ENCODE measurements at places on chromosomes 3 and 15.

DNA sequence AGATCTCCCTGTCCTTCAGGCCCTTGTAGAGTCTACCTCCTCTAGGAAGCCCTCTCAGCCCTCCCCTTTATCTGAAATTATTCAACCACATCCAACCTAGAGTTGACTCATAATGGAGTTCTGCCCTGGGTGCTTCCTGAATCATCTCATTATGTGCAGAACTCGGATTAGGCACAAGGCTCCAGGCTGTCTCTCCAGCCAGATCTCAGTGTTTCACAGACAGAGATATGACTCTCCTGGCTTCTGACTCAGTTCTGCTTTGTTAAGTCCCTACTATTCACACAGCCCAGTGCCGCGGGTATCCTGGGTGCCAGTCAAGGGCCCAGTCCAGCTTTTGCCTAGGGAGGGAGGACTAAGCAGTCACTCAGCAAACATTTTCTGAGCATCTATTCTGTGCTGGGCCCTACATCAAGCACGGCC, 9.3 kb downstream of the STRA6 start:
- no peak for DNase-seq

DNA sequence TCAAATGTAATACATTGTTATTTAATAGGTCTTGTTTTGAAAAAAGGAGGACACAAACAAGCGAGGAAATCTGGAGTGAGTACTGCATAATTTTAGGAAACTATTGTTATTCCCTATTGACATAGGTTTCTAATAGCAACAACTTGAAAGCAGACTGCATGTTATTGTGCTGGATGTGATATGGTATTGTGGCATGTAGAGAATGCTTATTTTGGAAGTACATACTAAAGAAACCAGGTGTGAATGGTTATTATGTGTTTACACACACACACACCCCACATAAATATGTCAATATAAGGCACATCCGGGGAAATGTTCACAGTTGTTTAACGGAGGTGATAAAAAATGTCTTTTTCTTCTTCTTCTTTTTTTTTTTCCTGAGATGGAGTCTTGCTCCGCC, 5.9 kb upstream of the MORF4L1 start:
- DNase-seq: no peak

GRCh38 chr3:119555929-119556328, 3.5 kb downstream of the CD80 start:
- DNase-seq: no peak

DNA sequence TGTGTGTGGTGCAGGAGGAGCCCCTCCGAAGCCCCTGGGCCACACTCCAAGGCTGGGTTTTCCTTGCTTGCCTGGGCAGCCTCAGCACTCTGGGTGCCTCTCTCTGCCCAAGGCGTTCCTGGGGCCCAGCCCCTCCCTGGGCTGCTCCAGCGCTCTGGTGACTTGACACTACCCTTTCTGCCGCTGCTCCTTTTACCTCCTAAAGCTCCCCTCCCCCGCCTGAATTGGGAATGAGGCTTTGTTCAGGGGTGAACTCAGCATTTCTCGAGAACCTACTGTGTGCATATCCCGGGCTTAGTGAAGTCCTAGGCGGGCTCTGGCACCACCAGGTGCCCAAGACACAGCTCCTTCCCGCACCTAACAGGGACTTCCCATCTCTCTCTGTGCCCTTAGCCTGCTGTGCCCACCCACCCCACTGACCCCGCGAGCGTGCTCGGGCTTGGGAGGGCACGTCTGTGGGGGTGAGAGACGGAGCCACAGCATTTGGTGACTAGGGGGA, 1.2 kb upstream of the BAHD1 start:
- DNase-seq: no peak

- DNase-seq: no peak
These were observed 49.0 kb upstream of the FURIN start for GRCh38 chr15:90819390-90819789.

- DNase-seq: no peak
These were observed 1.9 kb downstream of the GOLIM4 start for GRCh38 chr3:168093790-168094189.

GRCh38 chr3:156602424-156602823, 47.5 kb upstream of the SSR3 start:
- no peak for DNase-seq

DNA sequence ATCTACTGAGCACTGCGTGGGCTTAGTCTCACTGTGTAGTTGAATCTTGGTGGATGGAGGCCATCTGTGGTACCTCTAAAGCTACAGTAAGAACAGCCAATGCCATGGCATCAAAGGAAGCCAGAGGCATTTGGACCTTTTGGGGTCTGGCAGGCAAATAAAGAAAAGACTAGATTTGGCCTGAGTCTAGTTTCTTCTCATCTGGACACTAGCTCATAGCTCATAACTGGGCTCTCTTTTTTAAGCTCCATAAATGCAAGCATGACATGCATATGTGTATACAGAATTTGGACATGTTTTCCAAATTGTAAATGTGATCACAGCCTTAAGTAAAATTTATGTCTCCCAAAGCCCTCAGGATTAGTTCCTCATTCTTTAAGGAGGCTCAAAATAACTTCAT, 107.5 kb downstream of the CNTN6 start:
- no peak for DNase-seq

- DNase-seq: no peak
These were observed 14.9 kb upstream of the SENP7 start for GRCh38 chr3:101527906-101528305.

- DNase-seq: no peak
These were observed 64.0 kb upstream of the PRR20G start for GRCh38 chr3:127351775-127352350.

DNA sequence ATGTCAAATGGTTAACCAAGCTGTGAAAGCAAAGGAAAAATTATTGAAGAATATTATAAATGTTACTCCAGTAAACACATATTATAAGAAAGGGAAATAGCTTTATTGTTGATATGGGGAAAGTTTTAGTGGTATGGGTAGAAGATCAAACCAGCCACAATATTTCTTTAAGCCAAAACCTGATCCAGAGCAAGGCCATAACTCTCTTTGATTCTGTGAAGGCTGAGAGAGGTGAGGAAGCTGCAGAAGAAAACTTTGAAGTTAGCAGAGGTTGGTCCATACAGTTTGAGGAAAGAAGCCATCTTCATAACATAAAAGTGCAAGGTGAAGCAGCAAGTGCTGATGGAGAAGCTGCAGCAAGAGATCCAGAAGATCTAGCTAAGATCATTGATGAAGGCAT, 54.8 kb downstream of the LYZL4 start:
- no peak for DNase-seq

DNA sequence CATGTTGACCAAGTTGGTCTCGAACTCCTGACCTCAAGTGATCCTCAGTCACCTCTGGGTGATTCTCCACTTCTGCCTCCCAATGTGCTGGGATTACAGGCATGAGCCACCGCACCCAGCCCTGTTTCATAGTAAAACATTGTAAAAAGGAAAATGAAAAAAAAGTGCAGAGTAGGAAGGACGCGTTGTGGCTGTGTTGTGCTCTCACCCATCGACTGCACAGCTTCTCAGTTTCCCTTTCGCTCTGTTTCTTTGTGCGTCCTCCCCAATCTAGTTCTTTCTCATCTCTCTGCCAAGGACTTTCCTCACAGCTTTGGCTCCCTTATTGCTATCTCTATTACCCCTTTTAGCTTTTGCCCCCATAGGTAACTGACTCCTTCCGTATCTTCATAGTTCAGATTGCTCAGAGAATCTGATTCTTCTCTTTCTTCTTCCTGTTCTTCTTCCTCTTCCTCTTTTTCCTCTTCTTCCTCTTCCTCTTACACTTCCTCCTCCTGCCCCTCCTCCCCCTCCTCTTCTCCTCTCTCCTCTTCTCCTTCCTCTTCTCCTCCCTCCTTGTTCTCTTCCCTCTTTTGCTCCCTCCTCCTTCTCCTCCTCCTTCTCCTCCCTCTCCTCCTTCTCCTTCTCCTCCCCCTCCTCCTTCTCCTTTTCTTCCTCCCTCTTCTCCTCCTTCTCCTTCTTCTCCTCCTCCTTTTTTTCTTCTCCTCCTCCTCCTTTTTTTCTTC, 81.1 kb upstream of the VGLL4 start:
- no peak for DNase-seq

DNA sequence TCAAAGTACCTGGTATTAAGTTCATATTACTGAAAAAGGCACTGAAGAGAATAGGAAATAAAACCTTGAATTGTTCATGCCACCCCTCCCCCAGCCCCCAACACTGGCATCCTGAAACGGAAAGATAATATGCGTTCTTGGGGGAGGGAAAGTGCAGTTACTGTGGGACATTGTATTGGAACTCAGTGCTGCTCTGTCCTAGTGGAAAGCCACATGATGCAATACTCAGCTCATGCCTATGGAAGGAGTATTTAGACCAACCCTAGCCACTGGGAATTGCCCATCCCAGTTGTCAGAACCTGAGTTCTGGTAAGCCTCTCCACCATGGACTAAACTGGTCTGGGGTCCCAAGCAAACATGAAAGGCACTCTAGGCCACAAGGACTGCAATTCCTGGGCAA, 680.8 kb upstream of the BCHE start:
- no peak for DNase-seq

GRCh38 chr3:107458871-107459270, 63.9 kb upstream of the BBX start:
- DNase-seq: no peak

DNA sequence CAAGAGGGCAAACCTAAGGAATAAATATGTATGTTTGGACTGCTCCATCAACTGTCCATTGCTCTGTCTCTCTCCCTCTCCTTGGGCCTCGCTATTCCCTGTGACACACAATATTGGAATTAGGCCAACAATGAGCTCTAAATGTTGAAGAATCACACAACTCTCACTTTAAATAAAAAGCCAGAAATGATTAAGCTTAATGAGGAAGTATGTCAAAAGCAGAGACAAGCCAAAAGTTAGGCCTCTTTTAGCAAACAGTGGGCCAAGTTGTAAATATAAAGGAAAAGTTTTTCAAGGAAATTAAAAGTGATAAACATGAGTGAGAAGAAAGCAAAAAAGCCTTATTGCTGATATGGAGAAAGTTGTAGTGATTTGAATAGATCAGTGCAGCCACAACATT, 141.0 kb downstream of the VGLL3 start:
- no peak for DNase-seq

DNA sequence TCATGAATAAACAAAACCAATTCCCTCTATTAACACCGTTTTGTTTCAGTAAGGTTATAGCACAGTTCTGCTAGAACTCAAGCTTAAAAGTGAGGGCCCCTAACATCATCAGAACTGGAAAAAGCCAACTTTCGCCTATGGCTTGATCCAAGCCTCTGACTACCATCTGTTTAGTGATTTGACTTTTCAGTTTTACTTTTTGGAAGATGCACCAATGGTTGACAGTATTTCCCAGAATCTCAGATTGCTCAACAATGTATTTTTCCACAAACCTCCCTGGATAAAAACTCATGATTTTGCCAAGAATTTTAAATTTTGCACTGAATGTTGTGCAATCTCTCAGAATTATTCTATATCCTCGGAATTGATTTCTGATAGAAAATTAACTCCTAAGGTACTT, 190.7 kb downstream of the LSAMP start:
- DNase-seq: no peak

- DNase-seq: peak; percentile 39
These were observed 384 bp downstream of the KNL1 start for GRCh38 chr15:40594429-40594836.

DNA sequence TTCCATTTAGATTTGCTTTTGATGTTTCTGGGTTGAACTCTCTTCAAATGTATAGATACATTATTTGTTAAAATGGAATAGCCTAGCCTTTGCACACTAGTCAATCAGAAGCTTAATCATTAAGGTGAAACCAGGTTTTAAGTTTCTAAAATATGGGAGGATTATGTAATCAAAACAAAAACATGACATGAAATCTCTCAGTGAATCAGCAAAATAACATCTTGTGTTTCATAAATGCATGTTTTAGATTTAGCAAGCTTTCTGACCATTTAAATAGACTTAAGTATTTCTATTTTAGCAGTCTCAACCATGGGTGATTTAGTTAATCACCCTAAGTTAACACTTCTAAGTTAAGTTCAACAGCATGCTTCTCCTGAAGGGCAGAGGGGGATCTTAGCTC, 11.3 kb downstream of the GTF2E1 start:
- DNase-seq: no peak

DNA sequence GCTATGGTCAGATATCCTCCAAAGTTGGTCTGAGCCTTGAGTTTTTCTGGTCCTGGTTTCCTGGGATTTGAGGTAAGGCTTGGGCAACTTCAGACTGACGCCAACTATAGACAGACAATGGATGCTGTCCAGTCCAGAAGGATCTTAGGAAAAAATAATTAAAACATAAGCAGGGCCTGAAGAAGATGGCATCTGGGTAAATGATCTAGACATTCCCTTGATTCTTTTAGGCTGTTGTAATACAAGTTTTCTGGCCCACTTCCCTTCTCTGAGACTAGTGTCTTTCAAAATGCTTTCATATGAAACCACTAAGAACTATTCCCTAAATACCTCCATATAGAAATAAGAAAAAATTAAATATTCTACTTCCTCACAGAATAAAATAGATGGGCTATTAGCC, 47.7 kb upstream of the PLXND1 start:
- DNase-seq: no peak

GRCh38 chr3:156471431-156471830, 83.5 kb downstream of the SSR3 start:
- DNase-seq: no peak

DNA sequence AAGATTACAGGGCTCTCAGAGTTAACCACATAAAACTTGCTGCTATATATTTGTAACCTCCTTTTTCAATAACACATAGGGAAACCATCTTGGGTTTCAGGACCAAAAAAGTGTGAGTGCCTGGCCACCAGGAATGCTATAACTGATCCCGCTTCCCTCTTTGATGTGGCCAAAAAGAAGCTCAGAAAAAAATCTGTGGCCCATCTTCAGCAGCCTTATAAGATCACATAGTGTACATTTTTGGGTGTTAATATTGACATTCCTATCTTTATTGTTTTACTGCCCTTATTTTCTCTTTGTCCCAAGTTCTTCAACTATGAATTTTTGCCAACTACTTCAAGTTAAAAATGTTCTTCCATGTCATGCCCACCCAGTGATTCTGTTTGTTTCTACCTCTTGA, 102.8 kb downstream of the LIPC start:
- no peak for DNase-seq
